ENCODE measurements at places on chromosomes 3 and 15.

- ATAC-seq = no peak
These were observed 3.7 kb downstream of the SLC6A20 start for GRCh38 chr3:45792516-45793172.

DNA sequence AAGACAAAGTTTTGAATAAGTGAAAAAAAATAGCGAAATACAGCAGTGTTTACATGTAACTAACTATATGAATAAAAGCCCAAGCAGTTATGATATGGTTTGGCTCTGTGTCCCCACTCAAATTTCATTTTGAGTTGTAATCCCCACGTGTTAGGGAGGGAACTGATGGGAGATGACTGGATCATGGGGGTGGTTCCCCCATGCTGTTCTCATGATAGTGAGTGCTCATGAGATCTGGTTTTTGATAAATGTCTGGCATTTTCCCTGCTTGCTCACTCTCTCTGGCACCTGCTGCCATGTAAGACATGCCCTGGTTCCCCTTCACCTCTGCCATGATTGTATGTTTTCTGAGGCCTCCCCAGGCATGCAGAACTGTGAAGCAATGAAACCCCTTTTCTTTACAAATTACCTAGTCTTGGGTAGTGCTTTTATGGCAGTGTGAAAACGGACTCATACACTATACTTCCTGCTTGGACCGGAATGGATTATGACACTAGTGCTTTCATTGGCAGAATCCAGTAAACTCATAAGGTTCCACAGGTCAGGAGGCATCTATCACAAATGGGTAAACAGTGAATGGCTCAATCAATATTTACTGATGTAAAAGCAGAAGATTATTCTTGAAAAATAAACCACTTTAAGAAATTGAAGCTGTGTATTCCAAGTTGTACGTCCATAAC is 192.1 kb downstream of the CBLB start:
- no peak for ATAC-seq

DNA sequence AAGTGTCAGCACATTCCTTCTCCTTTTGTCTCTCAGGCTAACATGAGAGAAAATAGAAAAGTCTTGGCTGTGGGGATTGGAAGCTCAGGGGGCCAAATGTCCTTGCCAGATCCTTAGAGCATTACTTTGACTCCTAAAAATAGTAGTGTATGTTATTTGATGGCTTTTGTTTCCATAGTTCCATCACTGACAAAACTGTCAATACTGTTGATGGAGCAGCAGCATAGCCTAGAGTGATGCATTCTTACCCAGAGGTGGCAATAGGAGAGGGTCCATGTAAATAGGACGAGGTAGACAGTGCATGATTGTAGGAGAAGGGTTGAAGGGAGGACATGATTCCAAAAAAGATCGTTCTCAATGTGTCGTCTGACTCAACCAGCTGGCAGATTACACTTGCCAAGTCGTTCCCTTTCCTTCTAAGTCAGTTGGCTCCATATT is 282.7 kb upstream of the TPRG1 start:
- ATAC-seq = no peak

GRCh38 chr3:169630852-169631251 is 32.7 kb downstream of the MECOM start:
- ATAC-seq = no peak

GRCh38 chr3:43331381-43331780 is 45.0 kb downstream of the SNRK start:
- ATAC-seq = no peak

All from esophagus mucosa (tissue), 1 donor.